ENCODE measurements at places on chromosomes 4 and X. TPM values are rescaled to one million over a fixed set of nuclear protein-coding genes. Genes with fewer than 3 reads are reported as not detected.
A peak's percentile ranks its signal among the peaks of the same experiment; 100 is the strongest.

DNA sequence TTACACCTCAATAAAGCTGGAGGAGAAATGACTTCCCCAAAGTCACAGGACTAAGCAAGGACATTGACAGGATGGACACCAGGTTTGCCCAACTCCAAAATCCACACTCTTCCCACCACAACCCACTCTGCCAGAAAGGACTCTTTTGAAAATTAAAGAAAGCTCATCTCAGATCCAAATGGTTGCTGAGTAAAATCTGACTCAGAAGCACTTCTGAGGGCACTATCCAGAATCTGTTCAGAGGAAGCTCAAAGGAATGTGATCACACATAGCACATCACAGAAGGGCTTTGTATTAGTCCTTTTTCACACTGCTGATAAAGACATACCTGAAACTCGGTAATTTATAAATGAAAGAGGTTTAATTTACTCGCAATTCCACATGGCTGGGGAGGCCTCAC lies 155.5 kb downstream of the RAB28 start:
- no peaks in the 10 kb centered on the region for H3K4me1 ChIP-seq
- no peak overlapping the region for H3K4me3 ChIP-seq
- no peaks in the 10 kb centered on the region for H3K27me3 ChIP-seq
- no peak for DNase-seq
- H3K36me3 ChIP-seq, result no peaks in the 10 kb centered on the region

DNA sequence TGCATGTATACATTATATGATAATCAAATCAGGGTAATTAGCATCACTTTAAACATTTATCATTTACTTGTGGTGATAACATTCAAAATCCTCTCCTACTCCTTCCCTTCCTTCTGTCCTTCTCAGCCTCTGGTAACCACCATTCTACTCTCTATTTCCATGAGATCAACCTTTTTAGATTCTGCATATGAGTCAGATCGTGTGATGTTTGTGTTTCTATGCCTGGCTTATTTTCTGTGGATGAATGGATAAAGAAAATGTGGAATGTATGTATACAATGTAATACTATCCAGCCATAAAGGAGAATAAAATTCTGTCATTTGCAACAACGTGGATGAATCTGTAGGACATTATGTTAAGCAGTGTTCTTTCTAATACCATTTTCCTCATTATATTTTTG lies 123.9 kb downstream of the NAA11 start:
- no peak overlapping the region for H3K27ac ChIP-seq
- no peaks in the 10 kb centered on the region for H3K27me3 ChIP-seq

DNA sequence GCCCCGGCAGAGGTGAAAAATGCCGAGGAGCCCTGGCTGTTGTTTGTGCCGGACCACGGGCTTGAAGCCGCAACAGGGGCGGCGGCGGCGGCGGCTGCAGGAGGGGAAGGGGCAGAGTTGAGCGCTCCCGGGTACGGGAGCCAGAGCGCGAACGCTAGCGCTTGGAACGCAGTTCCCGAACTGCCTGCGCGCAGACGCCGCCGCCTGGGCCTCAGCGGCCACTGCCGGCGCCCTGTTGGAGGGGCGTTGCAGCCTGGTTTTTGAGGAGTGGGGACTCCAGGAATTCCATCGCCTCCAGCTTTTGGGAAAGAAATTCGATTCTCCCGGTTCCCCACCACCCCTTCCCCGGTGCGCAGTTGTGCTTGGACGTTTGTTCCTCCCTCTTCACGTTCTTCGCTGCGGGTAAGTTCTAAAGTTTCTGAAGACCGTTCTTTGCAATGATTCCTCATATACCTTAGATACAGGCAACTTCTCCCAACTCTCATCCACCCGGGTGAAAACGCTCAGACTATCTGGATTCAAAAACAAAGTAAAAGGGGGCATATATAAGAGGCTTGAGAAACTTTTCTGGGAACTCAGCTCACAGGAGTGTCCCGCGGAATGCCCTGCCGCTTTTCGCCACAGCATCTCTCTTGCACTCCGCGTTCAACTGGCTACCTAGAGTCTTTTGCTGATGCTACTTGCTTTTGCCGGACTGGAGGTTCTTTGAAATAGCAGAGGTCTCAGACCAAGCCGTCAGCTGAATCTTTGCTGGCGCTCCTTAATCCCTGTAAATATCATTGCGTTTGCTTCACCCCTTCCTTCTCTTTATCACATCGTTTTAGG lies 1.0 kb downstream of the FAT4 start:
- H3K36me3 ChIP-seq, result no peaks in the 10 kb centered on the region
- no peaks in the 10 kb centered on the region for H3K27me3 ChIP-seq
- H3K4me3 ChIP-seq, result peak overlapping the region; percentile 80
- H3K27ac ChIP-seq, result peak overlapping the region; percentile 76
- DNase-seq, result peak; percentile 57

DNA sequence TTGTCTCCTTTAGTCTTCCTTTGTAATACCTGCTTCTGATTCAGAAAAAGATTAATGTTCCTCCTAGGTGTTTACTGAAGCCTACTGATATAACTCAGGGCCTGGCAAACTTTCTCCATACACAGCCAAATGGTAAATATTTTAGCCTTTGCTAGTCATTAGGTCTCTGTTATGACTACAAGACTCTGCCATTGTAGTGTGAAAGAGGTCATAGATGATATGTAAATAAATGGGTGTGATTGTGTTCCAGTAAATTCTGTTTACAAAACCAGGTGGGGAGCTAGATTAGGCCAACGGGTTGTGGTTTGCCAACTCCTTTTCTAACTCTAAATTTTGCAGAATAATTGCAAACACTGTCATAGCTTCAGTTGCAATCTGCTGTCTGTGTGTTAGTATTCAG lies 568.1 kb upstream of the GNPDA2 start:
- no peak overlapping the region for H3K4me3 ChIP-seq
- H3K4me1 ChIP-seq, result no peaks in the 10 kb centered on the region
- H3K27me3 ChIP-seq, result no peaks in the 10 kb centered on the region
- DNase-seq, result no peak

- no peak overlapping the region for H3K4me3 ChIP-seq
- H3K27me3 ChIP-seq, result no peaks in the 10 kb centered on the region
- DNase-seq, result no peak
- no peaks in the 10 kb centered on the region for H3K4me1 ChIP-seq
- no peak overlapping the region for H3K27ac ChIP-seq
Observed at GRCh38 chr4:116539744-116540143, 545.6 kb downstream of the TRAM1L1 start.

DNA sequence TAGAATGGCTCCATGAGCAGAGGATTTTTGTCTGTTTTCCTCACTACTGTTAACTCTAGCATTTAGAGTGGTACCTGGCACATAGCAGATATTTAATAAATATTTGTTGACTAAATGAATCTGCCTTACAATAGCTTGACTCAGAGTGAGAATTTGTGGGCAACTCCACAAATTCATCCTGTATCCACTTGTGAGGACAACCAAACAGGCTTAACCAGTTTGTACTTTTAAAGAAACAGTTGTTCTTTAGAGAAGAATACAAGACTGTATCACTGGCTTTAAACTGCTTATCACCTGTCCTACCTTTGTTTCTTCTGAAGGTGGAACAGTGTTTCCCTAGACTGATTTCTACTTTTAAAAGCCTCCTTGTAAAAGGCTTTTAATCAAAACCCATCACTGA lies 141.3 kb upstream of the SH3RF1 start:
- H3K36me3 ChIP-seq, result no peaks in the 10 kb centered on the region
- no peaks in the 10 kb centered on the region for H3K27me3 ChIP-seq
- DNase-seq, result no peak
- no peaks in the 10 kb centered on the region for H3K4me1 ChIP-seq
- no peak overlapping the region for H3K27ac ChIP-seq

DNA sequence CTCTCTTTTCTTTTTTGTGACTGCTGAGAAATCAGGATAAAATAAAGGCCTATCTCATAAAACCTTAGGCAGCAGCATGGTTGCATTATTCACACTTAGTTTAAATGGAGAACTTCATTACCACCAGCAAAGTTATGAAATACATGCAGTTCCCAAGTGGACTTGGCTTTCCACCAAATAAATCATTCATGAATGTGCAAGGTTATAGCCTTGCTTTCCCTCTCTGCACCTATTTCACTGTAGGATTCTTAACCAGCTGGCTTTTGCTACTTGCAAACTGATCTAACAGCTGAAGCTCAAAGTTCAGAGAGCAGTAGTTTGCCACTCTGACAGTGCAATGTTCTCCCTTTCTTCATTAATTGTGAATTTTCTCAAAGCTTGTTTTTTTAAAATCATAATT lies 140.1 kb upstream of the SMIM31 start:
- no peaks in the 10 kb centered on the region for H3K27me3 ChIP-seq
- DNase-seq, result no peak
- no peaks in the 10 kb centered on the region for H3K4me1 ChIP-seq
- no peak overlapping the region for H3K4me3 ChIP-seq

DNA sequence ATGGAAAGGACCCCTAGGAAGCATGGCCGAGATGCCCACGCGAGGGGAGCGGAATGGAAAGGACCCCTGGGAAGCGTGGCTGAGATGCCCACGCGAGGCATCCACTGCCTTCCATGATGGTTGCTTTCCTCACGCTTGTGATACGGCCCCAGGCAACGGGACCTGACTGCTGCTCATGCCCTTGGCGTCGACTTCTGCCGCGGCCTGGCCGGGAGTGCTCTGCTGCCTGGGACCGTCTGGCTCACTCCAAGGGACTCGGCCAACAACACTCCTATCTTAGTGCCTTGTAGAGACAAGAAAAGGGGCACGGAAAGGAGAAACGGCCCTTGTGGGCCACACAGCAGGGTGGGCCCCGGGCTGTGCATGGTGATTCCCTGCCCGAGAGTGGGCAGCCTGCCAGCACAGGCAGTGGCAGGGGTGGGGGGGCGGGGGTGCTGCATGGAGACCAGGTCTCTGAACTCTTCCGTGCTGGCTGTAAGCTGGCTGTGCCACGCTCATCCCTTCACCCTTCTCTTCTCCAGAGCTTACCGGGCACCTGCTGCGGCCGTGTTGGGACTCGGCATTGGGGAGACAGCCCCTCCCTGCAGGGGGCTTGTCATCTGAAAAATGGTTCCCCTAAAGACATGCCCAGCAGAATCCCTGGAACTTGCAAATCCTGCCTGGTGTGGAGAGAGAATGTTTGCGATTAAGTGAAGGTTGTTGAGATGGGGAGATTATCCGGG lies 38.6 kb upstream of the HMX1 start:
- no peak overlapping the region for H3K4me3 ChIP-seq
- no peaks in the 10 kb centered on the region for H3K27me3 ChIP-seq
- no peaks in the 10 kb centered on the region for H3K36me3 ChIP-seq
- no peak overlapping the region for H3K27ac ChIP-seq

GRCh38 chr4:82436130-82436529 lies 5.7 kb downstream of the ENOPH1 start:
- no peak overlapping the region for H3K4me3 ChIP-seq
- no peaks in the 10 kb centered on the region for H3K4me1 ChIP-seq
- H3K27ac ChIP-seq, result no peak overlapping the region
- H3K36me3 ChIP-seq, result no peaks in the 10 kb centered on the region
- DNase-seq, result no peak

GRCh38 chr4:122531514-122531913 lies 75.0 kb upstream of the IL2 start:
- H3K27me3 ChIP-seq, result no peaks in the 10 kb centered on the region
- H3K27ac ChIP-seq, result no peak overlapping the region
- H3K4me3 ChIP-seq, result no peak overlapping the region
- no peaks in the 10 kb centered on the region for H3K4me1 ChIP-seq
- no peak for DNase-seq

DNA sequence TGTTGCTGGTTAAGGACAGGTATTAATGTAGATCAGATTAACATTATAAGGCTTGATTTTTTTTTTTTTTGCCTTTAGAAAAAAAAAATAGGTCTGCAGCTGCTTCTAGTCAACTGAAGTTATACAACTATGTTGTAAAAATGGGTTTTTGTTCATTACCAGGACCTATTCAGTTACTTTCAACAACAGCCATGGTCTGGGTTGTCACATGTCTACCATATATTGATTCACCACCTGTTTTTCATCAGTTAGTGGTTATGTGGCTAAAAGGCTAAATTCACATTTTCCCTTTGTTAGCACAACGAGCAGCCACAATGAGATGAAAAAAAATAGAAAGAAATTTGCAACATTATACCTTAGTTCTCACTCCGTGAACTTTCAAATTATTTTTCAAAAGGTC lies 45.5 kb downstream of the GLRB start:
- H3K4me3 ChIP-seq, result no peak overlapping the region
- no peaks in the 10 kb centered on the region for H3K36me3 ChIP-seq
- H3K4me1 ChIP-seq, result no peaks in the 10 kb centered on the region
- H3K27ac ChIP-seq, result no peak overlapping the region
- no peak for DNase-seq

- no peaks in the 10 kb centered on the region for H3K27me3 ChIP-seq
- H3K4me3 ChIP-seq, result peak within 1 kb of the TSS; percentile 63
Observed at GRCh38 chrX:126552313-126553022, at the start of gene DCAF12L1. DCAF12L1 (minus strand) TSS chrX:126552814; CDS start chrX:126552608, 206 bp downstream.

DNA sequence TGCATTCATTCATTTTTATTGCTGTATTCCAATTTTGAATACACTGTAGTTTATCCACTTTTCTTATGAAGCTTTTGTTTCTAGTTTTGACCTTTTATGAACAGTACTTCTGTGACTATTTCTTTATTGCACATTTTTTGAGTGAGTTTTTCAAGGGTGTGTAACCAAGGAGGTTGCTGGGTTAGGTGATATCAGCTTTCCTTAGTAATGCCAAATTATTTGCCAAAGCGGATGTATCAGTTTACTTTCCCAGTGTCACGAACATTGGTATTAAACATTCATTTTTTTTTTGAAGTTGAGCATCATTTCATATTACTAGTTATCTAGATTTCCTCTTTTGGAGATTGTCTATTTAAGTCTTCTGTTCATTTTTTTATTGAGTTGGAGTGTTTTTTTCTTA lies 32.9 kb downstream of the STIM2 start:
- DNase-seq, result no peak
- no peaks in the 10 kb centered on the region for H3K27me3 ChIP-seq
- no peaks in the 10 kb centered on the region for H3K4me1 ChIP-seq
- H3K36me3 ChIP-seq, result no peaks in the 10 kb centered on the region

- no peaks in the 10 kb centered on the region for H3K27me3 ChIP-seq
- no peak overlapping the region for H3K4me3 ChIP-seq
- no peak for DNase-seq
- no peaks in the 10 kb centered on the region for H3K4me1 ChIP-seq
- H3K36me3 ChIP-seq, result no peaks in the 10 kb centered on the region
Observed at GRCh38 chrX:95791876-95792275, 892.8 kb upstream of the DIAPH2 start.

- no peaks in the 10 kb centered on the region for H3K27me3 ChIP-seq
- DNase-seq, result no peak
- no peak overlapping the region for H3K4me3 ChIP-seq
- H3K4me1 ChIP-seq, result peaks cover 7% of the 10 kb centered on the region
Observed at GRCh38 chr4:128513664-128514484, 226.3 kb upstream of the PGRMC2 start.

- H3K27me3 ChIP-seq, result no peaks in the 10 kb centered on the region
- H3K27ac ChIP-seq, result peak overlapping the region; percentile 98
- DNase-seq, result no peak
- peaks cover 23% of the 10 kb centered on the region for H3K4me1 ChIP-seq
Observed at GRCh38 chr4:107989162-107989536, 540 bp upstream of the HADH start.

Gene EREG
- total RNA-seq, result not detected

Gene CC2D2A
- total RNA-seq, result 21.9 TPM

Gene CYSLTR1
- total RNA-seq, result 0.16 TPM

Gene MTTP
- 15.4 TPM for total RNA-seq

Gene STK32B
- 22.6 TPM for total RNA-seq

Gene MAP7D2
- 36.6 TPM for total RNA-seq

Gene NUP62CL
- 34.4 TPM for total RNA-seq

Gene DCLK2
- 14.8 TPM for total RNA-seq

Gene ARHGAP6
- 5.7 TPM for total RNA-seq

Gene SATL1
- 2.5 TPM for total RNA-seq

Gene RPL39
- 442 TPM for total RNA-seq

Gene PRKX
- 40.1 TPM for total RNA-seq

Gene CWH43
- total RNA-seq, result 1.2 TPM

Measured in testis (tissue), 5 donors.